Vagina (tissue), 2 donors: ENCODE measurements at places on chromosomes 12 and 14. TPM values are rescaled to one million over a fixed set of nuclear protein-coding genes. Genes with fewer than 3 reads are reported as not detected.

KITLG gene
- 20.4 TPM for total RNA-seq

RFLNA gene
- 1.7 TPM for total RNA-seq

DNA sequence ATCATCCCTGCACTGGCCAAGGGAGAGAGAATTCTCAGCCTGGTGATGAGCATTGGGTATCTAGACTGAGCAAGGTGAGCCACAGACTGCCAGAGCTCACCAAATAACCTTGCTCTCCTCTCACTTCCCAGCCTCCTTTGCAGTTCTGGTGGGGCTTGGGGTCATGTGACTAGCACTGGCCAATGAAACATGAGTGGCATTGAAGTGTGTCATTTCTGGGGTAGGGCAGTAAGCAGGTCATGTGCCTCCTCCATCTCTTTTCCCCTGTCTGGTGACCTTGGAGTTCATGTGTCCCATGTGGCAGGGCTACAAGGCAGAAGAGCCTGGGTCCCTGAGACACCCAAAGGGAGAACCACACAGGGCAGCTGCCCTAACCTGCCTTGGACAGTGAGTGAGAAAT, 3.6 kb upstream of the KRT72 start:
- DNase-seq = peak; percentile 76

DNA sequence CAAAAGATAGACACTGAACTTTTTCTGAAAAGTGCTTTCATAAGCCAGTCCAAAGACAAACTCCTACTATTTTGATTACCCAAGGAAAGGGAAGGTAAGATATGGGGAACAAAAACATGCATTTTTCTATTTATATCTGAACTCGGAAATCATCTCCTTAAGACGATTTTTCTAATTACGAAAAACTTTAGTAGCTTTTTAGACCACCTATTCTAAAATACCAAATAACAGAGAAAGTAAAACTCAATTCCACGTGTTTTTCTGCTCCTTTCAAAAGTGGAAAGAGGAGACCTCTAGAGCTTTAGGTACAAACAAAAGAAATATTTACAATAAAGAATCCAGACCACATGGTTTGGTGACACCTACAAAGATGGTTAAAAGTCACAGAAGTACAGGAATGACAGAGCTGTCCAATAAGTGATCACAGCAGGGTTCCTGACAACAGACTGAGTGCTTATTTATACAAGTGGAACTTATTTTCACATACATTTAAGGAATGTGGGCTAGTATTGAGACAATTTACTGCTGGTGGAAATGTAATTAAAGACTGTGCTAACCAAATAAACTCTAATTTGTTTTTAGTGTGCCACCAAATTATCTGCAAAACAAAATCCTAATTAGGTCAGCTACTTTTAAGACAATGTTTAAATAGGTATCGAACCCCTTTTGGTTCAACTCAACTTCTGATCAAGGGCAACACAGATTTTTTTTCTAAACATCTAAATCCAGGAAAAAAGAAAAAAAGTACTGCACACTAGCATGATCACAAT, 2.4 kb downstream of the LRIG3 start:
- no peak for DNase-seq

DNA sequence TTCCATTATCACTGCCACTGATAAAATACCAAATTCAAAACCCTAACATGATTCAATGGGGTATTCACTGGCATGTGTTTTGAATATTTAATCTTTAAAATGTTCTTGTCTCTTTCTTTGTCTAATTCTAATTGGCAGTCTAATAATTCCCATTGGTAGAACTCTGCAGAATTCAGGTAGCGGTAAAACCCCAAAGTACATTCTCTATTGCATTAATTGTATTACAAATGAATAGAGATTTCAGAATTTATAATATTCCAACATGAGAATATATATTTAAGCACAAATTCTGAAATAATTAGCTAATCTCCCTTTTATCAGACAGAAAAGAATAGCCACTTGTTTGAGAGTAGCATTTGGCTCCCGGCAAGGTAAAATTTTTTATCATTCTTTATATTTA, at the start of gene OR4N5:
Gene OR4N5, plus strand, starts transcription at position 301 of the 400 bp plus-strand sequence. CDS start 4,916 bp downstream, outside the sequence.
- DNase-seq = no peak

DNA sequence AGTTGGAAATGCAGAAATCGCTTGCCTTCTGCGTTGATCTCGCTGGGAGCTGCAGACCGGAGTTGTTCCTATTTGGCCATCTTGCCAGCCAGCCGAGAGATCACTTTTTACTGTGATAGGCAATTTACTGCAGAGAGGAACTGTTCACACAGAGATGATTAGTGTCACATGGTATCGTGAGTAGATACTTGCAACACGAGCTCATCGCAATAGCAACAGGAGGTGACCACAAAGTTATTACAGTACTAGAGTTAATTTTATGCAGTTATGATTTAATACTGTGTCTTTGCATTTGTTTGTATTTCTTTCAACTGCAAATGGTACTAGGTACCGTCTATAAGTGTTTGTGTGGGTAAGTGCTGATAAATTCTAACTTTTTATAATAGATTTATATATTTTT, 27.8 kb downstream of the NOPCHAP1 start:
- no peak for DNase-seq

FAM90A1 gene
- total RNA-seq = not detected

GRCh38 chr12:108360487-108360886, 21.4 kb upstream of the CMKLR1 start:
- DNase-seq = no peak

DNA sequence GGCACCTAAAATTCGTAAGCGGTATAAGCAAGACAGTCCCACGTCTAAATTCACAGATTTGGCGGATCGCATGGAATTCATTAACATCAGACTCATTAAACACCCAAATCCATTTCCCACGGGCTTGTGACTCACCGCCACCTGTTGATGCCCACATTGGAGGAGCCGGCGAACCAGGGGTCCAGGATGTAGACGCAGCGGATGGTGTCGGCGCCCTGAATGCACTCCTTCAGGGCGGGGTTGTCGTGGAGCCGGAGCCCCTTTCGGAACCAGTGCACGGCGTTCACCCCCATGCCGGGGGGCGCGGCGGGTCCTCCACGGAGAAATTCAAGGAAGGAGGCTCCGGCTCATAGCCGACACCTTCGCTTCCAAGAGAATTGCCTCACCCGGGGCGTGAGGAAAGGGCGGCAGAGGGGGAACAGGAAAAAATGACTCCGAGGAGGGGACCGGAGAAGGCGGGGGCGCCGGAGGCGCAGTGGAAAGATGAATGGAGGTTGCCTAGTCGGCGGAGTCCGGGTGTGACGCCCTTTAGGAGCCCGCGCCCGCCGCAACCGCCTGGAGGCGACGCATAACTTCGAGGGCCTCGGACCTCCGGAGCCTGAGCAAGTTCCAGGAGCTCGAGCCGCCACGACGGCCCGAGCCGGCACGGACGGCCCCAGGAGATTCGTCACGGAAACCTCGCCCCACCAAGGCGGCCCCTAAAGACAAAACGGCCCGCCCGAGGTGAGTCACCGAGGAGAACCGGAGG, 506 bp downstream of the CRY1 start:
- no peak for DNase-seq

- no peak for DNase-seq
These were observed 227.7 kb upstream of the NPAS3 start for GRCh38 chr14:32710731-32711680.

DNA sequence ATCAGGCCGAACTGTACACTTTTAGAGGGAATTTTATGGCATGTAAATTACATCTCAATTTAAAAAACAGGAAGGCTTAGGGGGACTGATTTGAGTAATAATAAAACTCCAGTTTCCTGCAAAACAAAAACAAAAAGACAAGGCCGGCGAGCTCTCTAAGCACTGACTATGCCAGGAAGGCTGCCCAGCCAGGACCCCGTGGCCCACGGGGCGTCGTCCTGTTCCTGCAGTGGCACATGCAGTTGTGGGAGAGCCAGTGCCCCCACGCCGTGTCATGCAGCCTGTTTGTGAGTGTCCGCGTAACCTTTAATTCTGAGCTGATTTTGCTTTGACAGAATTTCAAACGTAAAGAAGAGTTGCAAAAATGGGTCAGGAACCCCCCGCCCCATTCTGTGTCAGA, 10.5 kb downstream of the XRCC3 start:
- DNase-seq = no peak

GRCh38 chr14:47993883-47994282, 318.5 kb upstream of the MDGA2 start:
- no peak for DNase-seq

PIANP gene
- total RNA-seq = 5.6 TPM

DNA sequence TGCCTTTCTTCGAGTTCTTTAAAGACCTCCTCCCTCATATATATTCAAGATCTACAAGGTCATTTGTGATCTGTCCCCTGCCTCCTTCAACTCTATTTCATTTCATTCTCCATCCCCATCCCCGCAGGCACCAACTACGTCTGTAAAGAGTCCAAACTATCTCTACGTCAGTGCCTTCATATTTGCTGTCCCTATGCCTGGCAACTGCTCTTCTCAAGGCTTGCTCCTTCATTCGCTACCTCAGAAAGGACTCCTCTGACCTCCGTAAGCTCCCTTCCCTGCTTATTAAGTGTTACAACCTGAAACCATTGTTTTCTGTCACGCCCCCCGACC, 650 bp downstream of the LLPH start:
- no peak for DNase-seq

DNA sequence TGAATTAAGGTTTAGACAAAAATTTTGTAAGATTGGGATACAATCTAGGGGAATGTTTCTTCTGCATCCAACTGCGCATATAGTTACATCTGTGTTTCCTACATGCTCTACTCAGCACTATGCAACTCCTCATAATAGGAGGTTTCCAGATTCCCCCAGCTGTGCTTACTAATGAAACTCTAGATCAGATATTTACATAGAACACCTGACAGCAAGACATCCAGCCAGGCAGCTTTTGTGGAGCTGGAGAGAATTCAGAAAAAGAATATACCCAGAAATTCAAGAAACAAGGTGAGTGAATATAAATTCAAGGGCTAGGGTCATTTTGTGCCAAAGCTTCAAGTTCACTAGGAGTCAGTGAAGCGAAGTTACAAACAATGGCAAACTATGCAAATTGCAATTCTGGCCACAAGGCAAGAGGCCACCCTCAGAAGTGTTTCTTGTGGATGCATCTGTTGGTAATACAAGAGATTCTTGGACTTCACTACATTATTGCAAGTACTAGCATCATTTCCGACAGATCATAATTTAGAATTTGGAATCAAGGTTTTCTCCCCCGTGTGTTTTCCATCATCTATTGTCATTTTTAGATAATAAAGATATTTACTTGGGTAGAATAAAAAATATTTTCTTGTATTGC, 341.2 kb upstream of the NAV3 start:
- no peak for DNase-seq

ACOT4 gene
- total RNA-seq = 0.49 TPM

DNA sequence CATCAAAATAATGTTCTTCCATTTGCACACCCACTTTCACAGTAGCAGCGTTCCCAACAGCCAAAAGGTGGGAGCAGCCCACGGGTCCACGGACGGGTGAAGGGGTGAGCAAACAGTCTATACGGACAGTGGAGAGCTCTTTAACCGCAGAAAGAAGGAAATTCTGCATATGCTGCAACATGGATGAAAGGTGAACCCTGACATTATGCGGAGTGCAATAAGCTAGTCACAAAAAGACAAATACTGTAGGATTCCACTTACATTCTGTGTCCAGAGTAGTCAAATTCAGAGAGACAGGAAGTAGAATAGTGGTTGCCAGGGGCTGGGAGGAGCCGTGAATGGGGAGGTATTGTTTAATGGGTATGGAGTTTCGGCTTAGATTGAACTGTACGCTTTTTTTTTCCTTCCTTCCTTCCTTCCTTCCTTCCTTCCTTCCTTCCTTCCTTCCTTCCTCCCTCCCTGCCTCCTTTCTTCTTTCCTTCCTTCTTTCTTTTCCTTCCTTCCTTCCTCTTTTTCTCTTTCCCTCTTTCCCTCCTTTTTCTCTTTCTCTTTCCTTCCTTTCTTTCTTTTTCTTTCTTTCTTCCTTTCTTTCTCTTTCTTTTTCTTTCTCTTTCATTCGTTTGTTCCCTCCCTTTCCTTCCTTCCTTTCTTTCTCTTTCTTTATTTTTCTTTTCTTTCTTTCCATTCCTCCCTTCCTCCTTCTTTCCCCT, 15.8 kb upstream of the ANKRD9 start:
- DNase-seq = no peak

- no peak for DNase-seq
These were observed 48.0 kb upstream of the ARID2 start for GRCh38 chr12:45681465-45681864.

GRCh38 chr14:59811815-59812214, 58.8 kb downstream of the RTN1 start:
- DNase-seq = no peak

DNA sequence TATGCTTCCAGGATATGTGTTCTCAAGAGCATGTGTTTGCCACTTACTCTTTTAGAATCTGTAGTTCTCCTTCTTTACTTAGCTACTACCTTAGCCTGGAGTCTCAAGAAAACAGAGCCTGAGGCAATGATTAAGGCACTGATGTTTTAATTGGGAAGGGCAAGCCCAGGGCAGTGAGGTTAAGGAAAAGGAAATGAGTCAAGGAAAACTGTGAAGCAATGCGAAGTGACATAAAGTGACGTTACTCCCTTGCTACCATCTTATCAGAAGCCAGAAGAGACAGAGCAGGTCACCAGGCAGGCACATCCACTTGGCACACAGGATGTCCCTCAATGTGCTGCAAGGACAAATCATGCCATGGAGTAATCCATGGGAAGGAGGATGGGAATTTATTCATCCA, 11.3 kb upstream of the EML5 start:
- DNase-seq = no peak

CDCA3 gene
- 8.6 TPM for total RNA-seq

DNA sequence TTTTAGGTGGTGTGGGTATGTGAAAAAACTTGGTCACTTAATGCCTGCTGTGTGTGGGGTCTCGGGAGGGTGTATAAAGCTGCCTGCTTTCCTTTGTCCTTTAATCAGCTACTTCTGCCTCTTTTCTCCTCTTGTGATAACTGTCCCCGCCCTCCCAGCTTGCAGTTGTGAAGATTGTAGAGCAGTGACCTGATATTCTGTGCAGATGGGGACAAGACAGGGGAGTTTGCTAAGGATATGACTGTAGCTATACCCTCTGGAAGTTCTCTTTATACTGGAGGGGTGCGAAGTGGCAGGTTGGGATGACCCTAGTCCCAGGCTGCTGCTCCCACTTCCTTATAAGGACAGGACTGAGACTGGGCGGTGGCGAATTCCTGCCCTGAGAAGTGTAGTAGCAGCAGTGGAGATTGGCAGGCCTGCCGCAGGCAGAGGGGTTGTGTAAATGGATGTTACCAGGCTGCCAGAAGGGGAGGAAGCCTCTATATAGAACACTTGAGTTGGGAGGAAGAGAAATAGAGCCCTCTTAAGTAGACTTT, 835 bp downstream of the MYL6 start:
- no peak for DNase-seq

- DNase-seq = no peak
These were observed 270.9 kb downstream of the ALX1 start for GRCh38 chr12:85550924-85551323.

- DNase-seq = no peak
These were observed 160.4 kb upstream of the SSTR1 start for GRCh38 chr14:38047195-38047902.

OR4E2 gene
- not detected for total RNA-seq

GRCh38 chr12:93727195-93727811, 50.1 kb downstream of the CRADD start:
- DNase-seq = no peak
